ENCODE measurements at places on chromosomes 5 and 9.
A peak's percentile ranks its signal among the peaks of the same experiment; 100 is the strongest.

DNA sequence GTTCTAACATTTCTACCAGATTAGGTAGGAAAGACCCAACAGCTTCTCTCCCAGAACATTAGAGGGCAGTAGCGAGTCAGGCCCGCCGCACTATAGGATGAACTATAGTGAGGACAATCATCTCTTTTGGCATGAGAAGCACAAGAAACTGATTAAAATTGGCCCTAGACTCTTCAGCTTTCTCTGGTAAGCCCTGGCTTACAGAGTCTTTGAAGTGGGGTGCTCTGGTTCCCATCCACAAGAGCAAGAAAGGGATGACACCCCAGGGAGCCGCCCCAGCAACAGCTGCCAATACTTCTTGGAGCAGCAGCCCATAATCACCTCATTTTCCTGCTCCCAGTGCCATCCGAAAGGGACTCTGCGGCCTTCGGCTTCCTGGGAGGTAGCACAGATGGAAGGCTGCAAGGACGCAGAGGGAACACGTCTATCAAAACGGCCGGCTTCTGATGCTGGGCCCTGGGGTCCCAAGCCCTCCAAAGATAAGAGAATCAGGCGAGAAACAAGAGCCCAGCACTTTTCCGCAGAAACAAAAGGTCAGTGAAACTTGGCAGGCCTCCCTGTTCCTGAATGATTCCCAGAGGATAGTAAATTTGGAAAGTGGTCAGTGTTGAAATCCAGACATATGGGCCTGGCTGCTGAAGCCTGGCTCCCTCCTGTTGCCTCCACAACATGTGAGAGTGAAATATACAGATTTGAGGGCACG, 69.3 kb downstream of the HSD17B3 start:
- DNase-seq, result no peak

DNA sequence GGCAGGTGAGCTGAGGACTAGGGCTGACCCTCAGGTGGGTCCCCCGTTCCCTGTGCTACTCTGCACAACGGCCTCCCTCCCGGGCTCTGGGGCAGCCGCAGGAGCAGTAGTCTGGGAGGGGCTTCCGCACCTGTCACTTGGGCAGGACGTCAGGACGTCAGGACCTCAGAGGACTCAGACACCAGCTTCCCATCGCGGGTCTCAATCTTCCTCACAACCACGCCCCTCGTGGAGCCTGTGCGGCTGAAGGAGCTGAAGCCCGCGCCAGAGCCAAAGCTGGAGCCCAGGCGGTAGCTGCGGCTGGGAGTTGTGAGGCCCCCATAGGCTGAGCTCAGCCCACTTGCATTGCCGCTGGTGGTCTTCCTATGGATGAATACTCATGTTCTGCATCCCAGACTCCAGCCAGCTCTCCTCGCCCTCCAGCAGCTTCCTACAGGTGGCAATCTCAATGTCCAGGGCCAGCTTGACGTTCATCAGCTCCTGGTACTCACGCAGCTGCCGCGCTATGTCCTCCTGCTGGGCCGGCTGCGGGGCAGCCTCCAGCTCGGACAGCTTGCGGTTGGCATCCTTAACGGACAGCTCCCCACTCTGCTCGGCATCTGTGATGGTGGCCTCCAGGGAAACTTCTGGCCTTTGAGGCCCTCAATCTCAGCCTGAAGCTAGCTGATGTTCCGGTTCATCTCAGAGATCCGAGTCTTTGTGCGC, 381.4 kb upstream of the RGMB start:
- no peak for DNase-seq

DNA sequence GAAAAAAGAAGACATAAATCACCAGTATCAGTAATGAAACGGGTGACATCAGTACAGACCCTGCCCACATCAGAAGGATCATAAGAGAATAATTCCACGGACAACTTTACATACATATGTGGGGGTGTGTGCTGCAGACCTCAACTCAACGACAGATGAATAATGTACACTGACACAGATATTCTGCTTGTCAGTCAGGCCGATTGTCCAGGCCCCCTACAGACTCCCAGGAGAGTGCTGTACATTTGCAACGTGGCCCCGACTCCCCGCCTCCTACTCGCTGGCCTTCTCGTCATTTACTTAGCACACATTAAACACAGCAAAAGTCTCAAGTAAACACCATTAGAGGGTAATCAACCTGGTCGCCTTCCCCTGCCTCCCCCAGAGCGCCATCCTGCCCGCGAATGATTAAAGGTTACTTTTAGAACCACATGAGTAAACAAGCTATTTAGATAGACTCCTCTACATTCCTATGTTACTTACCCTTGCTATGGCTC, 3.5 kb upstream of the TMED9 start:
- no peak for DNase-seq

GRCh38 chr5:10538789-10539686, 24.8 kb upstream of the ANKRD33B start:
- DNase-seq, result no peak

GRCh38 chr5:54909911-54910870, 75.2 kb downstream of the ESM1 start:
- no peak for DNase-seq

DNA sequence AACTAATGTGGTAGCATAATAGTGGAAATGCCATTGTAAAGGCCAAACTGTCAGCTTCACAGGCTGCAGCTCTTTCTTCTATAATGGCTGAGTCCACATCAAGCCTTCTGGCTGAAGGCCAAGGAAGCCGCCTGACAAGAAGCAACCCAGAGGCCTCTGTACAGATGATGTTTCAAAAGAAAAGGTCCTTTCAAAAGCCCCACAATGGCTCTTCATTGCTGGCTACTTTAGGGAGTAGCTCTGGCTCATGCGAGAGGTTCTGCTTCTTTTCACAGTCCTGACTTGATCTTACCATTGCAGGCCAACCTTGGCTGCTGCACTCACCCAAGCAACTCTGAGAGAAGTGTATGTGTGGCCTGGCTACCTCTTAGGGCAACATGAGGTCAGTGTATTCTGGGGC, 54.5 kb upstream of the EQTN start:
- peak; percentile 59 for DNase-seq

DNA sequence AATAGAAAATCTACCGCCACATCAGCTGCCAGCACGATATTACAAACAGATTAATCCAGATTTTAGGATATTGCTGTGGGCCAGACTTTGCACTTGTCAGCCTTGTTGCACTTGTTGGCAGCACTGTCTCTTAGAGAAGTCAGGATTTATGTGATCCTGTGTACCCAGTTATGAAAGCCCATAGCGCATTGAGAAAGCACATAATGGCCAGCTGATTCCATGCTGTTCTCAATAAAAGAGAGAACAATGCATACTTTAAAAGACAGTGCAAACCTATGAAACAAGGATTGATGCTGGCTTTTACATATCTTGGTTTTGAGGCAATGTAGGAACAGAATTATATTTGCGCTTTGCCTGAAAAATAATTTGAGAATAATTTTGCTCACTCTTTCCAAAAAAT, 140.8 kb downstream of the CEP120 start:
- DNase-seq, result no peak

DNA sequence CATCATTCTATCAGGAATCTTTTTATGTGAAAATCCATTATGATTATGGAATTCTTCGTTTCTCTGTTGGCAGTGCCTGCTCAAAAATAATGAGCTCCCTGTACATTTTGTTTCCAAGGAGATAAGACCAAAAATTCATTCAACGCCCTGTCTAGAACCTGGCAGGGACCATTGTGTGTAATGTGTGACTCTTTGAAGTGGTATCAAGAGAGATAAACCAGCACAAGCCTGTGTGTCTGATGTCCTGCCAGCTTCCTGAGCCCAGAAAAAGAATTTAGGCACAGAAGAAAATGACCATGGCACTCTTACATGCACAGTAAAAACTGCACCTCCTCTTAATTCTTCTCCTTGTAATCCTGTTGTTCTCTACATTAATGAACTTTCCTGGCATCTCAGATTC, 177.4 kb downstream of the SAXO1 start:
- no peak for DNase-seq

- DNase-seq, result no peak
Observed at GRCh38 chr9:20397348-20397747, 225.0 kb downstream of the MLLT3 start.

DNA sequence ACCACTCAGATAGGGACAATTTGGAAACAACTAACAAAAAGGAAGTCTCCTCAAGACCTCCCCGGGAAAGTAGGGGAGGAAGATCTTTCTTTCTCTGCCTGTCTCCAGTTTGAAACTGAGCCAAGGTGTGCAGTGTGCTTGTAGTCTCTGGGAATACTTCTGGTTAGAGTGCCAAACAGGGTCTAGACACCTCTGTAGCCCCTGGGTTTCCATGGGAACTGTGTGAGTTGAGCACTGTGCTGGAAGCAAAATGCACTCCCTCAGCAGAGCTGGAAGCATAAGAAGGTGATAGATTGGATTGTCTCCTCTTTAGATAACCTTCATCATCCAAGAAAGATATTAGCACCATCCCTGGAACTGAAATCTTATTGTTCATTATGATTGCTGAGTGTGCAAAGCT, 129.2 kb upstream of the TNPO1 start:
- peak; percentile 48 for DNase-seq

DNA sequence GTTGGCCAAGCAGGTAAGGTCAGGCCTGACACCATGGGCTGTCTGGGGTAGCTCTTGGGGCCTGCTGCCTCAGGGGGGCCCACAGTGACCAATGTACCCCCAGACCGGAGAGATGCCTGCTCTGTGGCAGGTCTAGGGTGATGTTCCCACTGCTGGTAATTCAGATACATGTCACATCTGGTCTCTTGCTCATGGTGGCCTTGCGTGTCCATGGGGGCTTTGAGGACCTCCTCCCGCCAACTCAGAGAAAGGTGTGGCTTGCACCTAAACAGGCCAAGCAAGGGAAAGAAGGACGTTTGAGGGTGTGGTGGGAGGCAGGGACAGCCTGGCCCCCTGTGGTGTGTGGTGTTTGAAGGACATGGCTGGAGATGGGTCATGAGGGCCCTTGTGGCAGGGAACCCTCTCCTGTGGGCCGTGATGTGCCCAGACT, 75.2 kb downstream of the PHF2 start:
- no peak for DNase-seq

GRCh38 chr5:20032896-20033295, 44.9 kb upstream of the CDH18 start:
- DNase-seq, result no peak

DNA sequence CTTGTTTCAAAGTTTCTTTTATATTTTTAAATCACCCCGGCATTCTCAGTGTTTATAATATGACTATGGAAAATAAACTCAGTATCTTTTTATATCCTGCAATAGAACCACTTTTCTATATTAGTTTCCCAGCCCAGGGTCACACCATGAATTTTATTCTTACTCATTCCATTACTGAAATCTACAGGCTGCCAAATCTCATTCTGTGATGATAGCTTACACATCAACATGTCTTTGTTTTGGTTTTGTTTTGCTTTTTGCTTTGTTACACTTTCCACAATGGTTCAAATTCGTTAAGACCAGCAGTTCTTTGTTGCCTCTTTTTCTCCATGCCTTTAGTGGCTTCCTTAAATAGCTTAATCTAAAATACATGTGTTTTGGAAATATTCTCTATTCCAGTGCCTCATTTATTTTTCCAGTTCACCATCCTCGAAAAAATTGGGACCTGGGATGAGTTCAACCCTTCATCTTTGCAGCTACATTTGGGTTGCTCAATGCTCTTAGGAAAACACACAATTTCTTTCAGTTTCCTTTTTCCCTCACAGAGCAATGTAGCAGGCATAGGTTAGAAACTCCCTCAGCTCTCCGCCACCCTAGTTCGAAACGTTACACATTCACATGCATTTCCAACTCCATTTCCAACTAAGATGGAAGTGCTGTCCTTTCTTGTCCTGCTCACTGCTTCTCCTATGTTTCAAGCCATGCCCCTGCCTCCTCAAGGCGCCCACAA, 1146.3 kb downstream of the MAT2B start:
- no peak for DNase-seq

GRCh38 chr9:96450613-96451528, 902 bp downstream of the HABP4 start:
- no peak for DNase-seq

DNA sequence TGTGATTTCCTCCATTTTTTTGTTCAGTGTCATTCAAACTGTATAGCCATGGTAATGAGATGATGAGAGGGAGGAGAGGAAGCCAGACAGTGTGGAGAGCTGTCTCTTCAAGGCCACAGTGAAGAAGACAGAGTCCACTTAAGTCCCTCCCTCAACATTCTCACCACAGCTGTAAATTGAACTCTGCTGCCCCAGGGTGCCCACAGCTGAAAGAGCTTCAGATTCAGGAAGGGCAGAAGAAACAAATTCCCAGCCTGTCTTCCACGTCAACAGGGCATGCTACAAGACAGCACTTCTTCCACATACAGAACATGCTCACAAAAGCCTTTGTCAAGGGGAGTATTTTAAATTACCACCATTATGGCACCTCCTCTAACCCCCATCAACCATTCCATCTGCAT, 100.4 kb downstream of the KLHL3 start:
- no peak for DNase-seq

GRCh38 chr5:64077589-64077988, 88.1 kb upstream of the RNF180 start:
- DNase-seq, result no peak

DNA sequence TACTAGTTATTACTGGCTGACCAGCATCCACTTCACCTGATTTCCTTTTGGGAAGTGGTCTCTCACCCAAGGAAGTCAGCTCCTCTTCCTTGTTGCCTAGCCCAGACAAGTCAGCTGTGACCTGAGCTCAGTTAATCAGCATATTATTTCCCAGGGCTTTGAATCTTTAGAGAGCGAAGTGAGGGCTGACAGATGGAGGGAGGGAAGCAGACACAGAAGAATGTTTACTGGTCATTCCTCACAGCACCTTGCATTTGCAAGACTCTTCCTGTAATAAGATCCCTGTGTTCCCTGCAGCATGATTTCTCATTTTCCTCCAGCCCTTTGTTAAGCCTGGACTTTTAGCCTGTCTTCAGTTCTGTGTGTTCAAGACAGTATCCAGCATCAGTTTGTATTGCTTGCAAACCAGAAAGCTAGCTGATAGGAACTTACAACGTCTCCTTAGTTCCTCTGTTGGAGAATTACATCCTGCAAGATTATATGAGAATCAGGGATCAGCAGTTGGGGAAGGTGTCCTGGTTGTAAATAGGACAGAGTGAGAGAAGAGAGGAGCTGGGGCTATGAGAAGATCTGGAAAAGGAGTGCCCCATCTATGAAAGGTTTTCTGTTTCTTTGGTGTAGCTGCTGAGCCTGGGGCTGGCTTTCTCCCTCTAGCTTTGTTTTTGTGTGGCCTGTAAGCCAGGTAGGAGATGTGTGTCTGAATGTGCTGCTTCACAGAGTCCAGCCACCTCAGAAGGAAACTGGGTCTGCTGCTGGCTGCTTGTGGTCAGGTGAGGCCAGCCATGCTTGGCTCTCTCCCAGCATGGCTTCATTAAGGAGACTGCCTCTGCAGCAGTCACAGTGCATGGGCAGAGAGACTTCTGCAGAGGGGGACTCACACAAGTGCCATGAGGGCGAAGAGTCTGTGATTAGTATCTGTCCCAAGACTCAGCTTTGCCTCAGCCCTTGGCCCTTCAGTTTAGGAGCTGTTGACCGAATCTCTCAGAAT, 50.3 kb downstream of the MAN2A1 start:
- no peak for DNase-seq

- DNase-seq, result no peak
Observed at GRCh38 chr5:5063533-5063953, 76.6 kb upstream of the ADAMTS16 start.

GRCh38 chr5:68409259-68409658, 193.7 kb downstream of the PIK3R1 start:
- no peak for DNase-seq

Data from spinal cord (tissue), 10 donors.